Activated CD4-positive, alpha-beta T cell treated with anti-CD3 and anti-CD28 coated beads, Interleukin-2, amount 50 U/mL, for 24 hours (primary cell): ENCODE measurements at places on chromosomes 2 and 18.

DNA sequence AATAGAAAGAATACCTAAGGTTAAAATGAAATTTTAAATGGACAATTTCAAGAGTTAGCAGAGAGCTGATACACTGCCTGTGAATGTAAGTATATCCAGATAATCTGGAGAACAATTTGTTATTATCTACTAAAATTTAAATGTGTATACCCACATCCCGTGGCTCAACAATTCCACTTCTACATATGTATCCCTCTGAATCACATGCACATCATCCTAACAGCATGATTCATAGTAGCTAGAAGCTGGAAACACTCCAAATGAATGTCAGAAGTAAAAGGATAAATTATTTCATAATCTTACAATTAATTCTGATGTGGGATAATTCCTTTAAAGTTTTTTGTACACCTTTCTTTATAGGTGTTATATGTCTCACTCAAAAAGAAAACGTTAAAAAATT, 87.9 kb downstream of the CNTNAP5 start:
- DNase-seq: no peak

DNA sequence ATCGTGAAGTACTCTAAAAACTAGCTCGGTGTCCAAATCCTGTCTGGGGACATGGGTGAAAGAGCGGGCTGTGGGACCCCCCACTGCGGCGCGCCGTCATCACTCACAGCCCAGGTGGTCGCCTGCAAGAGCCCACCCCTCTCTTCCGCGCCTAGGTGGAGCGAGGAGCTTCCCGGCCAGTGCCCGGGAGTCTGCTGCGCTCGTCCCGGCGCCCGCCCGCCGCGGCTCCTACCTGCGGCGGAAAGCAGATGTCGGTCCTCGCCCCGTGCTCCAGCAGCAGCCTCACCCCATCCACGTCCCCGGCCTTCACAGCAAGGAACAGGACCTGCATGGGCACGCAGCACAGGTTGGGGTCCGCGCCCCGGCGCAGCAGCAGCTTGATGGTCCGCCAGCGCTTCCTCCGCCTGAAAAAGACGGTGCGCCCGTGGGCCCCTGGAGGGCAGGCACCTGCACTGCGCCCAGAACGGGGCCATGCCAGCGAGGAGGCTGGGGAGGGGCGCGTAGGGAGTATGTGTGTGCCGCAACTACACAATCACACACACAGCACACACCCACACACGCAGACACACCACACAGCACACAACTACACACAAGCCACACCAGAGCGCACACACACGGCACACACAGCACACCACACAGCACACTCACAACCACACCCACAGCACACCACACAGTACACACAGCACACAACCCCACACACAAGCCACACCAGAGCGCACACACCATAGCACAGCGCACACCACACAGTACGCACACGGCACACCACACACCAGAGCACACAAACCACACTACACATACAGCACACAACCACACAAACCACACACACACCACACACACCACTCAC, 37.4 kb downstream of the ANKMY1 start:
- DNase-seq: no peak

- DNase-seq: no peak
These were observed 201.4 kb downstream of the AFF3 start for GRCh38 chr2:99940963-99941362.

DNA sequence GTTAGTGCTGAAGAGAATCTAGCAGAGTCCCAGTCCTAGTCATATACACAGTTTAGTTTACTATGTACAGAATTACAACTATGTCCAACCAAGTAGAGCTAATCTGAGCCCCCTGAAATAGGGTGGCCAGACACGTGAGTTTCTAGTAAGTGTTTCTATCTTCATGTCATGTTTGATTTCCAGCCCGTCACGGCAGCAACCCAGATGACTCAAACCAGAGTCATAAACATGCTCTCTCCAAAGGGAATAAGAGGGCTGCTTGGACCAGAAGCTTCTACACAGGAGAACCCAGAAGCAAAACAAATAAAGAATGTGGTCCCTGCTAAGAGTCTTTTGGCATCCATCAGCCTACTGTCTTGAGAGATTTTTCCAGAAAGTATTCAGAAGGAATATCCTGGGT, 64.9 kb upstream of the WIPF1 start:
- no peak for DNase-seq

- no peak for DNase-seq
These were observed 69.8 kb upstream of the CDKL4 start for GRCh38 chr2:39313575-39313974.

- DNase-seq: no peak
These were observed 51.7 kb downstream of the ARHGAP28 start for GRCh38 chr18:6781142-6781714.

DNA sequence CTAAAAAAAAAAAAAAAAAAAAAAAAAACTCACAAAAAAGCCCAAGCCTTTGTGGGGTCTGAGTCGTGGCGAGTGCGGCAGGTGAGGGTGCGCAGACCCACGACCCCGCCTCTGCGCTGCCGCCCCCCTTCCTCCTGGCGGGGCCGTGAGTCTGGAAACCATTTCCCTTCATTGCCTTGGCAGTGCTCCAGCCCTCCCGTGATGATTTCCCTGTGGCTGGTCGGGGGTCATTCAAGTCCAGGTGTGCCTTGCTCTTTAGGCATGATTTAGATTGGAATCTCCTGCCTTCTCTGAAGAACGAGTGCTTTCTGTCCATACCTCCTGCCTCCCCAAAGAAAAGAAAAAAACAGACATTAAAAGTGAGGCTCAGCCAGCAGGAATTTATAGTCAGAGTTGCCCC, 161.8 kb downstream of the FAM210A start:
- no peak for DNase-seq

DNA sequence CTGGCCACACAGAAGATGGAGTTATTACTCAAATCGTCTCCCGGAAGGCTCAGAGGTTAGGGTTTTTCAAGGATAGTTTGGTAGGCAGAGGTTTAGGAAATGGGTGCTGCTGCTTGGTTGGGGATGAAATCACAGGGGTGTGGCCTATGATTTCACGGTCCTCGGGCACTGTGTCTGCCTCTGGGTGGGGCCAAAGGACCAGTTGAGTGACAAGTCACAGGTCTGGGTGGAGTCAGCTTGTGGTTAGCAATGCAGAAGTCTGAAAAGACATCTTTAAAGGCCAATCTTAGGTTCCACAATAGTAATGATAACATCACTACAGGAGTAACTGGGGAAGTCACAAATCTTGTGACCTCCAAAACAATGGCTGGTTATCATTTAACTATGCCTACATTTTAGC, 387.8 kb downstream of the ZNF521 start:
- no peak for DNase-seq

DNA sequence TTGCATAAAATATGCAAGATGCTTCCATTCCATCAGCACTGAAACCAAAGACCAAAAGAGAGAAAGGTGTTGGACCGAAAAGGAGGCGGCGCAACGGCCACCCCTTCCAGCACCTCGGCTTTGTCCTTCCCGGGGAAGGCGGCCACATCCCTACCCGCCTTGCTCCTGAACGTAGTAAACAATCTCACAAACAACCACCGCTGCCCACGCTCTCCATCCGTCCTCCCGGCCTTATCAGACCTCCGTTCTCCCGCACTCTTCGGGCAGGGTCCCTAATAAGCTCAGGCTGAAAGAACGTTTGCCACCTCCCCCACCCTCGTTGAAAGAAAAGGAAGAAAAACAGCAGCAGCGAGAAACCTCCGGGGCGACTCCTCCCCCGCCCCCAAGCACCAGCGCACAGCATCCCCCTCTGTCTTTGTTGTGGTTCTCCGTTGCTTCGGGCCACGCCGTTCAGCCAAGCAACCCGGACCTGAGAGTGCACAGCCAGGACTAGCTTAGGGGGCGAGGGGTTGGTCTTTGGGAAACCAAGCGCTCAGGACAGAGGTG, 4.4 kb downstream of the EVX2 start:
- DNase-seq: no peak

GRCh38 chr2:196331143-196331542, 159.8 kb upstream of the STK17B start:
- DNase-seq: no peak

DNA sequence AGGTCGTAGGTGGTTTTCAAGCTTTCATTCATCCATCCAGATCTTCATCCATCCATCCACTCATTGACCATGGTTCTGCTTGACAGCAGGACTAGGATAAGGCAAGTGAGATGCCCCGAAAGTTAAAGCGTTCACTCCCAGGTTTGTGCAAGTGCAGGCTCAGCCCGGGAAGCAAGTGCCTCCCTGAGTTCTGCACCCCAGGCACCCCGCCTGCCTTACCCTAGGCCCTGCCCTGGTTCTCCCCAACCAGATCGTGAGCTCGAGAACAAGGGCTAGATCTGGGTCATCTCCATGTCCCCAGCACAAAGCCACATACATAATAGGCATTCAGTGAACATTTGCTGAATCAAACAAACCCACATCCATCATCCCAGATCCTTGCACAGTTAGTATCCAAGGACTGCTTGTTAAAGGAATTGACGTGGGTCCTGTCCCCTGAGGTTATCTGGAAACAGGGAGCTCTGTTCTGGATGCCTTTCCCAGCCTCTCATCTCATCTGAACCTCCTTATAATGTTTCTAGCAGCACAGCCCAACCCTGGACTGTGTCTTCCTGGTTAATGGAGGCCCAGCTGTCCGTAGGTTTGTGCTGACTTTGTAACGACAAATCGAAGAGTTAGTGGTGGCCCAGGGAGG, 116.1 kb upstream of the GPC1 start:
- DNase-seq: no peak

GRCh38 chr18:42436222-42436765, 481.3 kb downstream of the PIK3C3 start:
- DNase-seq: no peak

DNA sequence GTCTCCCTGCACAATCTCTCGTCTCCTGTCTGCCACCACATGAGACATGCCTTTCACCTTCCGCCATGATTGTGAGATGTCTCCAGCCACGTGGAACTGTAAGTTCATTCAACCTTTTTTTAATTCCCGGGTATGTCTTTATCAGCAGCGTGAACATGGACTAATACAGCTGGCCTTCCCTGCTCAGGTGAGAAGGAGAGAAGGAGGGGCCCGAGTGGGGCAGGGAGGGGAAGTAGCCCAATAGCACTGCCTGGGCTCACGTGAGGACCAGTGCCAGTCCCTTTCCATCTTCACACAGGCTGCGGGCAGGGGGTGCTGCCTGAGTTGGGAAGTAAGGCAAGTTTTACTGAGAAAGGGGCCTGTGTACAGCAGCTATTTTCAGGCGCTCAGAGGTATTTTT, 70.7 kb downstream of the CYB5A start:
- no peak for DNase-seq

GRCh38 chr2:121095257-121096080, 189.5 kb downstream of the TFCP2L1 start:
- no peak for DNase-seq

GRCh38 chr18:54035927-54036326, 188.5 kb downstream of the MBD2 start:
- no peak for DNase-seq

DNA sequence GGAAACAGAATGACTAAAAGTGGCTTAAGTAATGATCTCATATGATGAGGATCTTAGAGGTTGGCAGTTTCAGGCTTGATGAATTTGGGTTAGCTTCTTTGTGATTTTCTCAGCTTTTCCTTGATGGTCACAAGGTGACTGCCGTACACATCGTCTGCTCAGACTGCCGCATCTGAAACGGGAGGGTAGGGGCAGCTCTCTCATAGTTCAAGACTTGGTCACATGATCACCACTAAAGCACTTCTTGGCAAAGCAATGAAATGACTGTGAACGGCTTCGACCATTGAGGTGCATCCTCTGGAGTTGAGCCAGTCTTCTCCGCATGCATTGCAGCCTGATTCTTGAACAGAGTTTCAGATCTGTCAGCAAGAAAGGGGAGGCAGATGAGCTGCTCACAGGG, 43.8 kb downstream of the LPIN1 start:
- no peak for DNase-seq

DNA sequence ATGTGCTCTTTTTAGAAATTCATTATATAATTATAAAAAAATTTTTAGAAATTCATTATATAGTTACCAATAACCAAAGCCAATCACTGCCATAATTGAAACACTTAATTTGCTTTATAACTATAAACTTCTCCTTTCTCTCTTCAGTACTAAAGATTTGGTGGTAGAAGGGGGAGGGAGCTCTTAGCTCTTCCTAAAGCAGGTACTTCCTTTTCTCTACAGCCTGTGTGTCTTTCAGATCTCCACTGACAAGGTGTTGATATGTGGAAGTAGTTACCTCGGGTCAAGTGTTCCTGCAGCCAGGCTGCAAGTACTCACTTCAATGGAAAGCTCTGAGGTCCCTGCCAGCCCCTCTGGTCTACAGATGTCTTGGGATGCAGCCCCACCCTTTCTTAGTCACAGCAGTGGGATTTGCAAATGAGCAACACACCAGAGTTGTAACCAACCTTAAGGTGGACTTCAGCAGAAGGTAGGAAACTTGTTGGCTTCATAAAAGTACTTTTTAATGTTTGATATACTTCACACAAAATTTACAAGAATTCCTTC, 690.0 kb downstream of the ARHGAP15 start:
- no peak for DNase-seq

DNA sequence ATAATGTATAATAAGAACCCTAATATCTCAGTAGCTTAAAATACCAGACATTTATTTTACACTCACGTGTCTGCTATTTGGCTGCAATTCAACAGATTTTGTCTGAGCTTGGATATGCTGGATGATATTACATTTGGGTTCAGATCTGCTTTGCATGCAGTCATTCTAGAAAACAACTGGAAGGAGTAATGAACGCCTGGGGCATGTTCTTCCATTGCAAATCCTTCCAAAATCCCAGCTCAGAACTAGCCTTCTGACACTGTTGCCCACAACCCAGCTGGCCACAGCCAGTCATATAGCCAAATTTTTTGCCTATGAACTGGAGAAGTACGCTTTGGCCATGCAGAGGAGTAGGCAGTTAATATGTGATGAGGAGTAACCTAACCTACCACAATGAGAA, 597.8 kb upstream of the VRK2 start:
- no peak for DNase-seq

GRCh38 chr2:229160180-229160579, 110.9 kb downstream of the PID1 start:
- no peak for DNase-seq

DNA sequence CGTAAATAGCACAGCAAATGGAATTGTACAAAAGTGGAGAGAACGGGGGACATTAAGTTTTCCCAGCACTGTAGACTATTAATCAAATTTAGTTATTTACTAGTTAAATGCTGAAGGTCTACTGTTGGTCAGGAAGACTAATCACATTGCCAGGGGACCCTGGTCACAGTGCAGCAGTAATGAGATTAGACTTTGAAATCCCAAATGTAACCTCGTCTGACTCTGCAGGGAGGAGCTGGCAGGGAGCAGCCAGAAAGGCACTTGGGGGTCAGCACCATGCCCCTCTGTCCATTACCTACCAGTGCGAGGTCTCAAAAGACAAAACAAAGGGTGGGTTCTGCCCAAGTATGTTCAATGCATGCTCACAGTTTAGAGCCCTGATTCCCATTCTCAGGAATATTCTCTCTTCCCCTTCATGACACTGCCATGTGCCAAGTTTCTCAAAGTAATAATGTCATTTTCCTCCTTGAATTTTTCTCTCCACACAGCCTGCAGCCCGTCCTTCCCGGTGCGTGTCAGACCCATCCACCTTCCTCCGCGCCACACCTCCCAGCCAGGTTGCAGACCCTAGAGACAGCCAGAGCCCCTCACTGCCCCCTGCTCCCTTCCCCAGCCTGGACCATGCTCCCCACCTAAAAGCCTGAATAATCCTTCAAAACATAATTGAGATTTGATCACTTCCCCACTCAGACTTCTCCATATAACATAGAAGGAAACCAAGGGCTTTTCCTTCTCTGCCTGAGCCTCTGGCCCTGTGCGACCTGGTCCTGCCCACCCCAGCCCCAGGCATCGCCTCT, 52.5 kb downstream of the TMEM18 start:
- no peak for DNase-seq
